ENCODE measurements at places on chromosomes 5 and 9.

DNA sequence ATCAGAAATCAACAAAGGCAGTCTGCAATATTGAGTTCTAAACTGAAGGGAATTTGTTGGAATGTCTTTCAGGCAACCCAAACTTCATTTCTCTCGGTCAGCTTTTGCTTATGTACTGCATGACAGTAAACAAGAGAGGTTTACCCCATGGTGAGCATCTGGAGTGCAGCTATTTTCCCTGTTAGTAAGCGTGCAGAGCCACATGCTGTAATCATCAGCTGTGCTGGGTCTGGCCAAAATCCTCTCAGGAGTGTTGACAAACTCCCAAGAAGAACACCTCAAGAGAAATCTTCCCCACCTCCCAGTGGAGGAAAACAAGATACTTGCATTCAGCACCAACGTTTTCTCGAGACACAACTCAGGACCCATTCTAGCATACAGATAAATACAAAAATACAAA is 83.6 kb upstream of the ADAMTSL1 start:
- no peak for DNase-seq

GRCh38 chr5:113181853-113182490 is 205.4 kb downstream of the DCP2 start:
- DNase-seq: no peak

GRCh38 chr9:128891321-128892220 is 9.6 kb downstream of the LRRC8A start:
- no peak for DNase-seq

DNA sequence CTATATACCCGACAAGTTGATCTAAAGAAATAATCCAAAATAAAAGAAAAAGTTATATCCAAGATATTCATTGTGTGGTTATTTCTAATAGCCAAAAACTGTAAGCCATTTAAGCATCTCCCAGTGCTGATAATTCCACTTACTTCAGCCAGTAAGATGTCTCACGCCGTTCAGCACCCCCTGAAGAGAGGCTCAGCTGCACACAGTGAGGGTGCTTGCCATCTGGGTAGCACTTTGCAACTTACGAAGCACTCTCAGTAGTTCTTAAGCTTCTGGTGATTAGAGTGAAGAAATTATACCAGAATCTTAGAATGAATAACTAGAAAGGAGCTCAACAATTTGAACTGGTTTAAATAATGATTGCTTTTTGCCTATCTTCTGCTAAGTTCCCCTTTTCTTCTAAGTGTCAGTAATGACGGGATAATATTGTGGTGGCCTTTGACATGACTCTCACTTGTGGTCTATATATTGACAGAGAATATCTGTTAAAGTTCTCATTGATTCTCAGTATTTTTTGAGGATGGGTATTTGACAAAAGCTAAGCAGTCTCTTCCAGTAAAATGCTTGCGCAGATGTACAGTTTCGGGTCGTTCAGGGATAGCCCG is 26.2 kb upstream of the LTC4S start:
- DNase-seq: no peak

DNA sequence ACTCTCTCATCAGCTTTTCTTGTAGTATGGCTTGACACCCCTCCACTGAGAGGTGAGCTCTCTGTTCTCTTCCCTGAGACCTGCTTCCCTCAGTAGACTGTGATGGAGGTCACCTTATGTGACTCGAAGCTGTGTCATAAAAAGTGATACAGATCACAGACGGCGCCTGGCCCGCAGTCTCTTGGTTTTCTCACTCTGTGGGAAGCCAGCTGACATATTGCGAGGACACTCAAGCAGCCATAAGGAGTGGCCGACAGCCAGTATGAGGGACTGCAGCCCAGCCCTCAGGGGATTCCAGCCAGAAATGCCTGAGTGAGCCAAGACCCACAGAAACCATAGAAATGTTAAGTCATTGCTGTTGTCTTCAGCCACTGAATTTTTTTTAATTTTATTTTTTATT is 38.0 kb downstream of the GADD45G start:
- DNase-seq: no peak

GRCh38 chr5:41524174-41524573 is 13.8 kb upstream of the PLCXD3 start:
- no peak for DNase-seq

DNA sequence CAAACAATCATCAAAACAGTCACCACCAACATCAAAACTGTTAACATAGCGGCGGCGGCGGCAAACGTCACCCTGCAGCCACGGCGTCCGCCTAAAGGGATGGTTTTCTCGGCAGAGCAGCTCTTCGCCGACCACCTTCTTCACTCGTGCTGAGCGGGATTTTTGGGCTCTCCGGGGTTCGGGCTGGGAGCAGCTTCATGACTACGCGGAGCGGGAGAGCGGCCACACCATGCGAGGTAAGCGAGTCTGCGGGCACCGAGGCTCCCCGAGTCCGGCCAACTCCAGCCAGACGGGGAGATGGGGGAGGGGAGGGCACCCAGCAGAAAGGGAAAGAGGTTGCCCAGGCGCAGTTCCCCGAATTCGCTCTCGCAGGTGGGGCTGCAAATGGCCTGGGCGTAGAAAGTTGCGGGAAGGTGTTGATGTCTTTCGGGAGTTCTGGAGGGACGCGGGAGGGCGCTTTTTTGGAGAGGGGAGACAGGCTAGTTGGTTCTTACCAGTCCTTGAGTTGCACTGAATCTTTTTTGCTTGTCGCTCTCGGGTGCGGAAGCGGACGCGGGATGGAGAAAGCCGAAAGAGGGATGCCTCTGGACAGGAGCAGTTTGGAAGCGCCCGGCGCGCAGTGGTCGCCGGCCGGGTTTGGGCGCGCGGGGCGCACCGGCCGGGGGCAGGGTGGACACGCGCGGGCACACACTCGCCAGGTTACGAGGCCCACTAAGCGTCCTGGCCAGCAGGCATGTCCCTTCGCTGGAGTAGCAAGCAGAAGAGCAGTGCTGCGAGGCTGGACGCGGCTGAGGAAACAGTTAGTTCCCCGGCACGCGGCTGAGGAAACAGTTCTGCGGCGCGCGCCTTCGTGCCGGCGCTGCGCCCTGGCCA is 849 bp downstream of the RORB start:
- DNase-seq: no peak

- no peak for DNase-seq
Observed at GRCh38 chr5:148915224-148915817, 88.9 kb downstream of the ADRB2 start.

DNA sequence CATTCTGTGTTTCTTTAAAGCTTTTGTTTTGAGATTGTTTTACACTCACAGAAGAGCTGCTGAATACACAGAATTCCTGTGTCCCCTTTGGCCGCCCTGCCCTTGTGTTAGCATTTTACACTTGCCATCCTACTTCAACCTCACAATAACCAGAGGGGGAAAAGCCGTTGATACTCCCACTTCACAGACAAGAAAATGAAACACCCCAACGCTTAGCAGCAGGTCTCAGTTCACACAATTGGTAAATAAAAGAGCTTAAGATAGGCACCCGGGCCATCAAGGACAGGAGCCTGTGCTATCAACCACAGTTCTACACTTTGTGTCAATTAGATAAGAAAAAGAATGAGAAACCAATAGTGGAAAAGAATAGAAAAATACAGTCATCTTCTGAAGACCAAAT is 178.0 kb downstream of the SYK start:
- no peak for DNase-seq

- no peak for DNase-seq
Observed at GRCh38 chr9:96462541-96462940, 12.6 kb downstream of the HABP4 start.

GRCh38 chr9:106878081-106878837 is 15.3 kb downstream of the ZNF462 start:
- DNase-seq: no peak

- DNase-seq: no peak
Observed at GRCh38 chr9:34375901-34376595, 650 bp downstream of the MYORG start.

- DNase-seq: peak; percentile 17
Observed at GRCh38 chr5:107783551-107783950, 112.8 kb upstream of the EFNA5 start.

DNA sequence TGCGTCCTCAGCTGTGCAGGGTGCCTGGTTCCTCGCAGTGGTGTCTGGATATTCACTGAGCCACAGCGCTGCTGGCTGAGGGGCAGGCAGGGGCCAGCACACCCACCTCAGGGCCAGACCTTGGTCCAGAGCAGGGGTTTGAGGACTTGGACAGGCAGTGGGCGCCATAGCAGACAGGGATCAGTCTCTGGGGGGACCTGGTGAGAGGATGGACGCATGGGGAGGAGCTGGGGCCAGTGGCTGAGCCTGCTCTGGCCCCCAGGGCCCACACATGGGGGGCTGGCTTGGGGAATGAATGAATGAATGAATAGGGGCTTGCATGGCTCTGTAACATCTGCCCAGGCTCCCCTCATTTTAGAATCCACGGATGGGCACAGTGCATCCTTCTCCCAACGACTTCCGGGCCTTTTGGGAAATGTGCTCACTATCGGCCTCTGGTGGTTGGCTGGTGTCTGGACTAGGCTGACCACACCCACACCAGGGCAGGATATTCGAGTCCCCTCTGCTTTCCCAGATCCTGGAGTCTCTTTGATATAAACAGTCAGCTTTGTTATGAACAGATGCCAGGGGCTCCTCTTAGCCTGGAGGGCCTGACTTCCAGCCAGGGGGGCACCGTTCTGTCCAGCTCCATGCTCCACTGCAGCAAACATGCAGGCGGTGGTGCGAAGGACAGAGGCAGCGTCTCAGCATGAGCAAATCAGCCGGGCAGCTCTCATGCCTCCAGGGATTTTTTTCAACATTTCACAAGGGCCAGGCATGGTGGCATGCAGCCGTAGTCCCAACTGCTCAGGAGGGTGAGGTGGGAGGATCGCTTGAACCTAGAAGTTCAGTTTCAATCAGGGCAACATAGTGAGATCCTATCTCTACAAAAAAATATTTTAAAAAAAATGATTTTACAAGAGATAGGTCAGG is 62.6 kb downstream of the NEK6 start:
- DNase-seq: no peak

- no peak for DNase-seq
Observed at GRCh38 chr9:116987721-116988485, 300.8 kb downstream of the TRIM32 start.

DNA sequence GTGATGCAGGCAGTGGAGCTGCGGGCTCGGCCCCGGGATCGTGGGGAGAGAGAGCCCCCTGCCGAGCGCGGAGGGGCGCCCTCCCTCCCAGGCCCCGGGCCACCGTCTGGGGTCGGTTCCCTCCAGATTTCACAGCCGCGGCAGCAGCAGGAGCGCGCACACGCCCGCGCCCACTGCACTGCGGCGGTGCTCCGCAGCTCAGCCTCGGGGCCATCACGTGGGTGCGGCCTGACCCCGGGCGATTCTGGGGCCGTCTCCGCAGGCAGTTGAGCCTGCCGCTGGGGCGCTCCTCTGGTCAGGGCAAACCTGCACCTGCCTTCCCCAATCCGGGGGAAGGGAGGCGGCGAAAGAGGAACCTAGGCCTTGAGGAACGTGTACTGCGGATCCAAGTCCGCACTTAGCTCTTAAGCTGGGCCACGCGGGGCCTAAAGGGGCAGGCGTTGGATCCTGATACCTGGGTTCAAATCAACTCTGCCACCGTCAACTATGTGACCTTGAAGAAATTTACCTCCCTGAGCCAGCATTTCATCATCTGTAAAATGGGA is 9.4 kb upstream of the DELE1 start:
- DNase-seq: no peak

- DNase-seq: no peak
Observed at GRCh38 chr9:105318729-105319191, 74.3 kb downstream of the SLC44A1 start.

- DNase-seq: no peak
Observed at GRCh38 chr5:84816746-84817547, 432.3 kb upstream of the EDIL3 start.

GRCh38 chr5:146890066-146890465 is 11.5 kb upstream of the PPP2R2B start:
- DNase-seq: no peak

- DNase-seq: no peak
Observed at GRCh38 chr5:147956064-147956841, 49.9 kb upstream of the C5orf46 start.

DNA sequence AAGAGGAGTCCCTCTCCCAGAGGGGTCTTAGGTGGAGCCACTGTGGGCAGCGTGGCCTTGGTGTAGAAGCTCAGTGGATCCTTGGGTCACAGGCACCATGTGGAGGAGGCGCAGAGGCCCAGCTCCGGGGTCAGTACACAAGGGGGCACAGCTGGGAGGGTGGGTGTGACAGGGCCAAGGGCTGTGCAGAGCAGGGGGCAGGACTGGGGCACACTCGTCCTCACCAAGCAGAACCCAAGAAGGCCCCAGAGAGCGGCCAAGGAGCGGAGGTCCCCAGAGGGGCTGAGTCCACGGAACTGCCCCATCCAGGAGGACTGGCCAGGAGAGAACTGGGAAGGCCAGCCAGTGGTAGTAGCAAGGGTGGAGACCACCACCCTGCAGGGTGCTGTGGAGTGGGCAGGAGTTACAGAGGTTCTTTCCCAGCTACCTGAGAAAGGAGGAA is 2.5 kb upstream of the LPCAT1 start:
- no peak for DNase-seq

GRCh38 chr5:147464211-147464610 is 45.7 kb downstream of the DPYSL3 start:
- DNase-seq: no peak

- peak; percentile 72 for DNase-seq
Observed at GRCh38 chr5:87127426-87127825, 140.3 kb upstream of the RASA1 start.

GRCh38 chr9:135607401-135608293 is 31.7 kb downstream of the GLT6D1 start:
- DNase-seq: no peak

DNA sequence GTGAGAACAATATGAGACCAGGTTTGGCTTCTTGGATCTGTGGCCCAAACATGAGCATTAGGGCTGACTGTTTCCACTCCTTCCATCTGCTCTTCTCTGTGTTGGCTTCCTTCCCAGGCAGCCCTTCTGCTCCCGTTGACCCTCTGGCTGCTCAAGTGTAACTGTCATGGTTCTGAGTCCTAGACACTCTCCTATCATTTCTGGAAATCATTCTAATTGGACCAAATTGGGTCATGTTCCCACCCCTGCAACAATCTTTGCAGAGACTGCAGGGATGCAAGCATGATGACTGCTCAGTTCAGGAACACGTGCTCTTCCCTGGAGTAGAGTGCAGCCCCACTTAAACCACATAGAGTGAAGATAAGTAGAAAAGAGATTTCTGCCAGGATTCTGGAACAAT is 741.4 kb downstream of the TAF11L14 start:
- DNase-seq: no peak

All from non-pigmented ciliary epithelial cell (primary cell).